Lower leg skin (tissue), 4 donors: ENCODE measurements at places on chromosomes 4 and X.

DNA sequence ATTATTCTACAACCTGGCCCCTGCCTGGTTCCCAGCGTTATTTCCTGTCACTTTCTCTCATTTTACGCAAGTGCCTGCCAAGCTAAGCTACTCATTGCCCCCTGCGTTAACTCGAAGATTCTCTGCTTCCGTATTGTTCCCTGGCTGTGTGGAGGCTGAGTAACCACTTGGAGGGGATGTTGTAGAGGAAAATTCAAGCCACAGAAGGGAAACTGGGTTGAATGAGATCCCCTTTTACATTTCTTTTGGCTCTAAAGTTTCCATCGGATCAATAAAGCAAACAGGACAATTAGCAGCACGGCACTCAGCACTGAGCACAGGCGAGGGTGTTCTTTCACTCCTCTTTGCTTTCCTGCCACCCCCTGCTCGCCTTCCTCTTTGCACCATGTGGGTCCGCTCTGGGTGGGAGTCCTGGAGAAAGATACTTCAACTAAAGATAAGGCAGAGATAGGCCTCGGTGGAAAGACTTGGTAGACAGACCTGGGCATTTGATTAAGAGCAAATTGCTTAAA, 4.2 kb upstream of the TMSB4X start:
- no peak for DNase-seq

DNA sequence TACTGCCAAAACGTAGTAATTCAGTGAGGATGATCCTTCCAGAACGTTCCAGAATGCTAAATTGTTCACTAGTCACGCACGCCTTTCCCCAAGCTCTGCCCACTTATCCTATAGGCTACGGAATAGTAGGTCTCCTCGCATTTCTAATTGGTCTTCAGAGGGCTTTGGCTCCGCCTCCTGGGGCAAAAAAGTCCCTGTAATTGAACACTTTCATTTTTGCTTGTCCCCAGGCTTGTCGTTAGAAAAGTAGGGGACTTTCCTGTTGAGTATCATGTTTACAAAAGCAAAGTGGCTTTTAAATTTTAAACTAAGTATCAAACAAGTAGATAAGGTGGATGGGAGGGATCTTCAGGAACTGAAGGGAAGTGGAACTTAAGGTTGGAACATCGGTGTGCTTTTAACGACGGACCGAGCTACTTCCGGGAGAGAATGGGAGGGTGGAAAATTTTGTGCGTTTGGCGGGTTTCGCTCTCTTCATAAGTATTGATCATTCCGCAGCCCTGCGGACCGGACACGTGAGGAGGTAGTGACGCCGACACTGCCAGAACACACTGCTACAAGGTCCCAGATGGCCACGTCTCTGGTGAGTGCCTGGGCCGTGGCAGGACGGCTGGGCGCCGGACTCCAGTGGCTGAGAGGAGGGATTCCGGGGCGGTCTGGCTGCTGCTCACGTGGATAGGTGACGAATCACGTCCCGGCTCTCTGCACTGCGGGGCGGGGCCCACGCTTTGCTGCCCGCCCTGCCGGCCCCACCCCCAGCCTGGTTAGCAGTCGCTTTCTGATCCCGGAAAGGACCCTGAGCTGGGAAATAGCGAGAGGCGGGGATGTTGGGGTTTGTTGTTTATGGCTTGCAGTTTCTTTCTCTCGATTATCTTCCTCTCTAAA, at the start of gene NXT2:
Gene NXT2 (plus strand): TSS at position 406 of the 885 bp plus-strand sequence. CDS start 163 bp downstream, at position 569.
- DNase-seq = peak; percentile 96

DNA sequence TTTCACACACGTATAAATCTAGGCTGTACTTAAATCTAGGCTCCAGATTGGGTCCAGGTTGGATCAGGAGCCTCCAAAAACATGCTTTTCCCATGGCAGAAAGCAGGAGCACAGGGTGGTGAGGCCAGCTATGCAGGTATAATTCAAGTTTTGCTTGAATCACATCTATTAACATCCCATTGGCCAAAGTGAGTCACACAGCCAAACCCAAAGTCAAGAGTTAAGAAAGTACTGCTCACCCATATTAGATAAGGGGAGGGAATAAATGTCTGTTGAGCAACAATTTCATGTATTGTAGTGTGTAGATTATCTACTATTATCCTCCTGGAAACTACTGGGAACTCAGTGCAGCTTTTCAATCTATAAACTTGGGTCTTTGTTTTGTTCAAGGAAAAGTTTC, 12.8 kb downstream of the SUPT20HL2 start:
- no peak for DNase-seq

GRCh38 chr4:159267869-159268285, 165.0 kb downstream of the RAPGEF2 start:
- DNase-seq = no peak

- DNase-seq = no peak
Measured at GRCh38 chrX:12002876-12003275, 135.4 kb upstream of the FRMPD4 start.

DNA sequence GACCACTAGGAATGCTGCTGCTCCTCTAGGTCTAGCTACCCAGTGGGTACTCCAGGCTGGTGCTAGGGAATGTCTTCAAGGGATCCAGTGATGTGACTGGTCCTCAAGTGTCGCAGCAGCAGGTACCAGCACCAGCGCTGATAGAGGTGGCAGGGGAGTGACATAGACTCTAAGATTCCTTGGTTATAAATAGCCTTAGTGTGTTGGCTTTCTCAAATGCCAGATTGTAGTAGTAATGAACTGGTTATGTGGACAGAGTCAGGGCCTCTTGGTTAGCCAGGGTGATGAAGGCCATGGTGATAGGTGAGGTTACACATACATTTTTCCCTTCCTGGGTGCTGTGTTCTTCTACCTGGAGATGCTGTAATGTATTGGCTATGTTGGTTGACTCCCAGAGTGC, 38.3 kb downstream of the DCLK2 start:
- no peak for DNase-seq

- DNase-seq = no peak
Measured at GRCh38 chr4:31649878-31650277, 929.7 kb downstream of the PCDH7 start.

DNA sequence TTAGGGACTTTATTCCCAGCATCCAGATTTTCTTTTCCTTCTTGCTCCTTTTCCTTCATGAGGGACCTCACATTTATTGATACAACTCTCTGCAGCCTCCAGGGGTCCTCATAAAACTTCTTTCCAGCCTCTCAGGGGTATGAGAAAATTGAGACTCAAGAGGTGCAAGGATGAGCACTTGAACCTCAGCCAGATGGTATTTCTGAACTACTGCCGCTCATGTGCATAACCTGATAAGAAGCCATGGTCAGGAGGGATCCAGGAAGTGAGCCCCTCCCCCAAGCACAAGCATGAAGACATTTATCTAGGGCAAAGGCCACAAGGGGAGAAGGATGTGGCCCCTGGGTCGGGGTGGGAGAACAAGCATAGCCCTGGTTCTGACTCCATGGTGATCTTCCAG, 73.3 kb downstream of the TSPAN7 start:
- DNase-seq = no peak

GRCh38 chrX:134601240-134601765, 57.0 kb downstream of the PLAC1 start:
- no peak for DNase-seq

DNA sequence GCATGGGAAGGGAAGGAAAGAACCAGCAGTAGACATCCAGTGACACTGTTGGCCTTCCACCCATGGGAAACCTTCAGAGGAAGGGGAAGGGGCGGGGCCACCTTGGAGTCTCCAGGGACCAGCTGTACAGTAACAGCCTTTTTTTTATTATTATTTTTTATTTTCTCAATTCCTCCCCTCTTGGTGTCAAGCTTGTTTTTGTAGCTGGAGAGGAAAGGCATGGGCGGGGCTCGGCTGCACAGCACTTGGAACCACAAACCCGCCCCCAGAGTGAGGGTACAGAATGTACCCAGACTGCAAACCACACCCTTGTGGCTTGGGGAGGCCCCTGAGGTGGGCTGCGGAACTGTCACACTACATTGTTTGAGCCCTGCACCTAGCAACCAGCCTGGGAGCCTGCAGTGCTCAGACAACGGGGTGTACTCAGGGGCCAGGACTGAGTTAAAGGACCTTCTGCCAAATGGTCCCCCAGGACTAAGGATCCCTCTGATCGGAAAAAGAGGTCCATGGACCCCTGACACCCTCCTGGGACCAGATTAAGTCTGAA, 45.7 kb downstream of the PRPS1 start:
- DNase-seq = peak; percentile 91

DNA sequence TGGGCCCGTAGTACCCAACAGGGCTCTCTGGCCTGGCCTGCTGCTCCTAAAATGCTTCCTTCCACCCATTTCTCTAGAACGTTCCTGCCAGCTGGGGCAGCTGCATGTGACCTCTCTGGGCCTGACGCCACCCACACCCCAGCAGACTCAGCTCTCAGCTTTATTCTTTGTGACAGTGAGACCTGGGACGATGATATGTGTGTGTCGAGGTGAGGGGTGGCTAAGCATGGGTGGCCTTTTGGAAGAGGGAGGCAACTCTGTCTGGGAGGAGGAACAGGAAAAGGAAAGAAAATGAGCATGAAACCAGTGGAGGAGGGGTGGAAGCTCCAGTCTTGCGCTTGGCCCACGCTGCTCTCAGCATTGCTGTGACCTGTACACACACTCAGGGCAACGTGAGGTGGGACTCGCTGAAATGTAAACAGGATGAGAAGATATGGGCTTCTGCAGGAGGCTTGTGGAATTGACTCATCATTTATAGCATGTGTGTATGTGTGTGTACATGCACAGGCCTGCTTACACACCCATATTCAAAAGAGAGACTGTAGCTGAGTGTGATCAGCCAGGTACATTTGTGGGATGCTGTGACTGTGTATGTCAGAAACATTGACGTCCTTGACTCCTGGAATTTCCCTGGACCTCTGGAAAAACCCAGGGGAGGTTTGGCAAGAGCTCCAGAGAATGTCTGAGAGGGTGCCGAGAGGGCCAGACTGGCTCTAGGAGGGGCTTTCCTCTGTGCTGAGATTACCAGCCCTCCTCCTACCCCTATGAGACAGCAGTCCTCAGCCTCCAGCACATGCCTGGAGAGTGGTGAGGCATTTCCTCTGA, 137.9 kb downstream of the PJA1 start:
- peak; percentile 77 for DNase-seq

DNA sequence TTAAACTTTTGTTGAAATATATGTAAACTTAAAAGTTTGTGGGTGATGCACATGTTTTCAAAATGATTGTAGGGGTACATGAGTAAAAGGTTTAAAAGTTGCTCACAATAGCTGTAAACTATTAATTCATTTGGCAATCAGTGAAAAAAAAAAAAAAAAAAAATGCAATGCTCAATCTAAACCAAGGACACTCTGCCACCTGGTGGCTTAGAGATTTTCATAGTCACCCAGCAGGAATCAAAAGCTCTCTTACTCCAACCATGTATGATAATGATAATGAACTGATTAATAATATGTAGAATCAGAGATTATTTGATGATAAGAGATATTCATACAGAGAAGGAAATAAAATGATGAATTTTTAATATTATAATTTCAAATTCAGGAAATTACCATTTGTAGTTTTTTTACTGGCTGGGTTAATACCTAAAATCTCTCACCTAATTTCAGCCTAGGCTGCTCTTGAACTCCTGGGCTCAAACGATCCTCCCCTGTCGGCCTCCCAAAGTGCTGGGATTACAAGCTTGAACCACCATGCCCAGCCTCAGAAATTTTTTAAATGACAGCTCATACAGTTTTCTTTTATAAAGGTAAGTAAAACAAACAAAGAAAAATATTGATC, 46.9 kb upstream of the SLC25A4 start:
- DNase-seq = no peak
